ENCODE measurements at places on chromosomes 6 and 20.

DNA sequence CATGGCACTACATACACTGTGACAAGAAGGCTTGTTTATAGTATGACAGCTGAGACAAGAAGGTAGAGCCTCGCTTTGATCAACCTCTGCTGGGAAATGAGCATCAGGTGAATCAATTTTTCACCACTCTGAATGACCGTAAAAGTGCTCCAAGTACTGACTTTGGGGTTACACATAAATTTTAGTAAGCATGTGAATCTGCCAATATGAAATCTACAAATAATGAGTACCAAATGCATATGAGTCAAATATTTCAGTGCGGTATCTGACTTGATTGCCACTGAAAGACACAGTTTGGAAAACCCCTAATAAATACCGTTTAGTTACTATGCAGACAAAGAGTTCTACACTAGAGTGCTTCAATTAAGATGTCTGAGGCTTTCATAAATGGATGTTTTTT, 77.8 kb downstream of the ATG5 start:
- DNase-seq, result no peak

GRCh38 chr6:132686531-132686930, 27.3 kb downstream of the VNN1 start:
- no peak for DNase-seq

GRCh38 chr20:35274172-35275092, 3.5 kb downstream of the MMP24OS start:
- DNase-seq, result no peak

DNA sequence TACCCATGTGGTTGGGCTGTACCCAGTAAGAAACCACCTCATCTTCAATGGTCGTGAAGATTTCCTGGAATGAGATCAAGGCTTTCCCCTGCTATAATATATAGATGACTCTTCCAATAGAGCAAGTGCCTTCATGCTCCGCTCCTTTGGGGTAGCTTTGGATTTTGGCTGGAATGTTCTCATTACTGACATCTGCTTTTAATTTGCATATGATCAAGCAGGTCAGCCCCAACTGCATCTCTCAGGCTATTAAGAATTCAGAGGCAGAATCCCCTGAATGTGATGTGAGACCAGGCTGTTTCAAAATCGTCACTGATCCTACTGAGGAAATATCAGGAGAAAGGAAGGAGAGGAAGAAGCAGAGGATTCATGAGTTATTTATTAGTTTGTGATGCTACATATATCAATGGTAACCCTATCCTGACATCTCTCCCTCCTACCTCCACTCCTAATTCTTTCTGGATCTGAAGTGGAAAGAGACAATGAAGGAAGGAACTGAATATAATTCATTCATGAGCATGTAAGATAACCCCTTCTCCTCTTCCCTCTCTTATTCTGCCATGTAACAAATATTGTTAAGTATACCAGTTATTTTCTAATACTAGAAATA, 47.6 kb upstream of the FUCA2 start:
- no peak for DNase-seq

GRCh38 chr20:46434597-46434996, 28.2 kb upstream of the ELMO2 start:
- DNase-seq, result no peak

DNA sequence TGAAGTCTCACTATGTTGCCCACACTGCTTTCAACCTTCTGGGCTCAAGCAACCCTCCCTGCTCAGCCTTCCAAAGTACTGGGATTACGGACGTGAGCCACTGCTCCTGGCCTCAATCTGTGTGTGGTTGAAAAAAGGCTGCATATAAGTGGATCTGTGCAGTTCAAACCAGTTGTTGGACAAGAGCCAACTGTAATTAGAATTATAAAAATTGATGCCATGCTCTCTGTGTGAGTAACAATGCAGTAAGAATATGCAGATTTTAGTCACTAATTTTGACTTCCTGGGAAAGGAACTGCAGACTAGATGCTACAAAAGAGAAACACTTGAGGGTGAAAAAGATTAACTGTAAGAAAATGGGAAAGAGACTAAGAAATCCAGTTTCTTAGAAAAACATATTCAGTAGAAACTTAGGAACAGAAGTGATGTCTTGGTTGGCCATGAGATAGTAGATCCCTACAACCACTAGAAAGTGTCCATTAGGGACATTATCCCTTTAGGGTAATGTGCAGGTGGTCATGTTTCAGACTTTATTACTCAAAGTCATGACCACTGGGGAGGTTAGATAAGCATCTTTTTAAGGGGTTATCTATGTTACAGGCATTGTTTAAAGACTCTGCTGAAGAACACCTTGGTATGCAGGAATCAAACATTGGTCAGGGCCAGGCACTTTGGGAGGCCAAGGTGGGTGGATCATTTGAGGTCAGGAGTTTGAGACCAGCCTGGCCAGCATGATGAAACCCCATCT, 26.3 kb downstream of the ITCH start:
- peak; percentile 4 for DNase-seq

DNA sequence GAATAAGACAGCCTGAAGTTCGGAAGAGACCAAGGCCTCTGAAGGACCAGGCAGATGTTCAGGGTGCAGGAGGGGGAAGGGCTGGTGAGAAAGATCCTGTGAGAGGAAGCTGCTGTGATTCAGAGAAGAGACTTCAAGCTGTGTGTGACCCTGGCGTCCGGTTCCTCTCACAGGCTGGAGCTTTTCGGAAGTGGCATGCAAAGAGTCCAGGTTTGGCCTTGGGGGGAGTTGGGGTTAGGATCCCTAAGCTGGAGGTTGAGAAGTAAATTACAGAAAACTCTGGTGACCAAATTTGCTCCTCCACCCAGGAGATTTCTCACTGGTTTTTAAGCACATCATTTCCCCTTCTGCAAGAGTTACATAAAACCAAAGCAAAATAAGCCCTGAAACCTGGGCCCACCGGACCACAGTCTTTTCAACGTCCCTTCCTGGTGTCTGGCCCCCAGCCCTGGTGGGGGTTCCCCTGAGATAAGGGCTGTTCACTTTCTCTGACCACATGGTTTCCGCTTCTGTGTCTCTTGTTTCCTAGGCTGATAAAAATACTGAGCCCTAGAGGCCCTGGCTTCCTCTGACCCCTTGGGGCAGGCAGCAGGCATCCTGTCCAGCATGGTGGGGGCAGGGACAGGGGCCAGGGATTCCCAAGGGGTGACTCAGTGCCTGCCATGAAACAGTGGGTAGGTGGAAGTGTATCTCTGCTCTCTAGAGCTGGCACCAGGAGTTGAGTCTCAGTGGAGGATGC, 12.0 kb upstream of the LTA start:
- no peak for DNase-seq

- DNase-seq, result no peak
Observed at GRCh38 chr6:42038811-42039408, 11.4 kb upstream of the TAF8 start.

GRCh38 chr20:24692446-24693200, 223.2 kb downstream of the SYNDIG1 start:
- no peak for DNase-seq

- DNase-seq, result no peak
Observed at GRCh38 chr6:86153521-86153920, 510.8 kb upstream of the SYNCRIP start.

DNA sequence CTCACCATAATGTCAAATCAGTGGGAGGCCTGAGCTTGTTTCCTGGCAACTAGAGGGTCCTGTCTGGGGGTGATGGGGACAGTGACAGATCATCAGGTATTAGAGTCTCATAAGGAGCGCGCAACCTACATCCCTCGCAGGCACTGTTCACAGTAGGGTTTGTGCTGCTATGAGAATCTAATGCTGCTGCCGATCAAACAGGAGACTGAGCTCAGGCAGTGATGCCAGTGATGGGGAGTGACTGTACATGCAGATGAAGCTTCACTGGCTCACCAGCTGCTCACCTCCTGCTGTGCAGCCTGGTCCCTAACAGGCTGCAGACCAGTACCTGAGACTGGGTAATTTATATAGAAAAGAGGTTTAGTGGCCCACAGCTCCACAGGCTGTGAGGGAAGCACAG, 147.3 kb downstream of the TTLL2 start:
- DNase-seq, result no peak

DNA sequence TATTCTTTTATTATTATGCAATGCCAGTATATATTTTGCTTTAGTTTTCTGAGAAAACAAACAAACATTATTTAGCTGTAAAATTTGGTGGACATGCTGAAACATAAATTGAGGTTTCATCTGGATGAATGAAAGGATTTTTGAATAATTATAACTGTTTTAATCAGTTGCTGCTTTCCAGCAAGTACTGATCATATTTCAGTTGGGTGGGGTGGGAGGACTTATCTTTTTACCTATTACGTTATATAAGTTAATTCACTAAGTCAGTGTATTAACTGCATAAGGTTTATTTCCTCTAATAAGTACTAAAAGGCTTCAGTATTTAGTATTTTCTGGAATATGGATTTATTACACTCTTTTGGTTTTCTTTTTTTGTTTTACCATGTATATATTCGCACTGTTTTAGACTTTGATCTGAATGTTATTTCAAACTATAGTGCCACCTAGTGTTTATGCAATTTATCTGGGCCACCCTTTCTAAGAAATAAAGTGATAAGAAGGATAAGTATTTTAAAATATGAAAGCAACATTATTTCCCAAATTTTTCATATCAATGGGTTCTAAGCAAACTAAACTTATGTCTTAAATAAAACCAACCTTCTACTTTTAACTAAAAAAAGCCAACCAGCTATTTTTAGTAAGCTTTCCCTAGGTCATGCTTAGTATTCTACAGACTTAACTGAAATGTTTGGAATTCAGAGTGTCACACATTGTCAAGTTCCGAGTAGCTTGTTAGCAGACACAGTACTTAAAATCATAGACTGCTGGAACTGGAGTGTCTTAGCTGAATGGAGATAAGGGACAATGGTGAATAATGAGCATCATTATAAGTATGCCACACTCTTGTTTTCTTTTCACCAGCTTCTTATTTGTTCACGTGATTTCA, 105.4 kb upstream of the MCHR2 start:
- peak; percentile 29 for DNase-seq

- DNase-seq, result no peak
Observed at GRCh38 chr20:24361541-24361940, 107.9 kb upstream of the SYNDIG1 start.

GRCh38 chr20:10020937-10021336, 13.8 kb upstream of the ANKEF1 start:
- no peak for DNase-seq

- DNase-seq, result no peak
Observed at GRCh38 chr6:91718198-91718597, 1131.3 kb upstream of the MAP3K7 start.

DNA sequence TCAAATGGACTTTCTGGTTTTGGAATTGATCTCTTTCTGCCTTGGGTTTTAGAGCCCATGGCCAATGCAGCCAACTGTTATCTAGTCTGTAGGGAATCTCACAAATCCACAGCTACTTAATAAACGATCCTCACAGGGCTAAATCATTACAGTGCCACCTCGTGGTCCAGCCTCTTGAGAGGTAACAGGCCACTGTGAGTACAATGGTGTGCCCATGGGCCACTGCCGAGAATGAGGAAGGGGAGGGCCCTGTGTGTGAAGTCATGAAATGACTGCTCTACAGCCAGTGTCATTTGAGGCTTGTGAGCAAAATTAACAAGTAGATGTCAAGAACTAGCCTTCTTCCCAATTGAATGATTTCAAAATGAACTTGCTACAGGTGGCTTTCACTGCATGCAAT, 54.3 kb upstream of the GMPR start:
- DNase-seq, result no peak

- no peak for DNase-seq
Observed at GRCh38 chr6:116408491-116408890, 37.7 kb downstream of the DSE start.

GRCh38 chr20:15654208-15654649, 919.0 kb downstream of the KIF16B start:
- DNase-seq, result peak; percentile 40

DNA sequence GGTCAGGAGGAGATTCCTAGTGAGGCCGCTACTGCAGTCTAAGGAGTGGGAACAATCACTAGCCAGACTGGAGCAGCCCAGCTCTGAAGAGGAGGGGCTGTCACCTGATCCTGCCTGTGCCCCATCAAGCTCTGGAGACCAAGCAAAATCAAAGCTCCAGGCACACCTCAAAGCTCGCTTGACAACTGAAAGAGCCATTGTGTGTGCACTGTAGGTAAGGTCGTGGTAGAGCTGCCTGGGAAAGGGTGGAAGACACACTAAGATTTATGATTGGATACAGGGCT, 58.2 kb downstream of the CSE1L start:
- DNase-seq, result no peak

DNA sequence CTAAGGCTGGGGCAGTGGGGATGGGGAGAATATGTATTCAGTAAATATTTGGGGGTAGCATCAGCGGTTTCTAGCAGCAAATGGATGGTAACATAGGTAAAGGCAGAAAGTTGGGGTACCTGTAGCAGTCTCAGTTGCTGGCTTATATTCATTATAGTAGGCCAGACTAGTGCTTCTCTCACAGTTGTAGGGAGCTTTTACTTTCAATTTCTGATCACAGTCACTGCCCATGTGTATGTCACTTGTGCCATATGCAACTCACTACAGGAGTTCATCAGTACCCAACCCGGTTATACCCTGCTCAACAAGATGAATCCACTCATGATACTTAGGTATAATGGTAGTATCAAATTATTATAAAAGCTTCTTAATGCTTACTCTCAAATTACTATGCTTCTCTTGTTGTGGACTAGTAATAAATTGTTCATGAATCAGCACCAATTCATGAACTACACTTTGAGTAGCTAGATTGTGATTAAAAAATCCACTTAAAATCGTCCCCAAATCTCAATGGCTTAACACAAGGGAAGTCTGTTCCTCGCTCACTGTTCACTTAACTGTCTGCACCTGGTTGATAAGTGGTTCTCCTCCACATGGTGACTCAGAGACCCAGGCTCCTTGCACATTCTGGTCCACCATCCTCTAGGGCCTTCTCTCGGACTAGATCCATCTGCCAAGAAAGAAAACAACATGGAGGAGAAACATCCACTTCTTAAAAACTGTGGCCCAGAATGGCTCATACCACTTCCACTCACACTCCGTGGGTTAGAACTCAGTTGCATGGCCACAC, 31.3 kb upstream of the MYLIP start:
- DNase-seq, result no peak

DNA sequence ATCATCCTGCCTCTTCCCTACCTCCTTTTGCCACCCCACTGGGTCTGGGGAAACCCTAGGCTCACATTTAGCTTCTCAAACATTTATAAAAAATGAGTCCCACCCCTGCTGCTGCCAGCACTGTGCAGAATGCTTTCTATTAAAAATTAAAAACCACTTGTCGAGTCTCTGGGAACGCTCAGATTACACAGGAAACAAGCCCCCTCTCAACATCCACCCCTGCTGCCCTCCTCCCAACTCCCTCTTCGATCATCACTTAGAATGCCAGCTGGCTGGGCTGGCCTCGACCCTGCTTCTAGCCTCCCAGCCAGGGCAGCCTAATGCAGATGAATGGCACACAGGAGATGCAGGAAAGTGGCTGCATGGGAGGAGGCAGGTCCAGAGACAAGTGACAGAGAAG, 75.8 kb downstream of the CDH22 start:
- DNase-seq, result no peak
